ENCODE measurements at places on chromosomes 6 and 20.

DNA sequence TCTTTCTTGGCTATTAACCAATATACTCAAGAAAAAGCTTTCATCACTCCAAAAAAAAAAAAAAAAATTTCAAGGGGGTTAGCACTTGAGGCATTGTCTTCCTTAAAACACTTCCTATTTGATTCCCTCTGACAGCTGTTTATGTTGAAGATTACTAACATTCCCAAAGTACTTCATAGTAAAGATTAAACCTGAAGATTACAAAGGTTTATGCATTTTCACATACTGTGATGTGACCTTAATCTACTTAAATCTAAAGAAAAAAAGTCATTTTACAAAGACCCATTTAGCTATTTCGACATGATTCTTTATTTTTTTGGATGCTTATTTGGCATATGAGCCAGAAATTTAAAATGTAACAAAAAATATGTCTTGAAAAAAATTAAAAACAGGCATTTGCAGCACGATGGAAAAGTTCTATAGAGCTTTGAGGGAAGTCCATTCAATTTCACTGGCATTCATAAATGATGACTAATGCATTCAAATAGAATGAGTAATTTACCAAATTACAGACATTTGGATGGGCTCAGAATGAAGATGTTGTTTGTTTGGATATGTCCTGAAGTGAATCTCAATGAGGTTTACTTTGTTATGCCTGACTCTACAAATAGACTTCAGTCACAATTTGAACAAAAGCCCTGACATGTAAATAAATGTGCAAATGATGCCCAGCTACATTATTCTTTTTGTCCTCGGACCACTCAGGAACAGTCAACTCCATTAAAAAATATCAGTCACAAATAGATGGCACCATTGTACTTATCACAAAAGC, 674.6 kb upstream of the MARCKS start:
- DNase-seq = peak; percentile 84

DNA sequence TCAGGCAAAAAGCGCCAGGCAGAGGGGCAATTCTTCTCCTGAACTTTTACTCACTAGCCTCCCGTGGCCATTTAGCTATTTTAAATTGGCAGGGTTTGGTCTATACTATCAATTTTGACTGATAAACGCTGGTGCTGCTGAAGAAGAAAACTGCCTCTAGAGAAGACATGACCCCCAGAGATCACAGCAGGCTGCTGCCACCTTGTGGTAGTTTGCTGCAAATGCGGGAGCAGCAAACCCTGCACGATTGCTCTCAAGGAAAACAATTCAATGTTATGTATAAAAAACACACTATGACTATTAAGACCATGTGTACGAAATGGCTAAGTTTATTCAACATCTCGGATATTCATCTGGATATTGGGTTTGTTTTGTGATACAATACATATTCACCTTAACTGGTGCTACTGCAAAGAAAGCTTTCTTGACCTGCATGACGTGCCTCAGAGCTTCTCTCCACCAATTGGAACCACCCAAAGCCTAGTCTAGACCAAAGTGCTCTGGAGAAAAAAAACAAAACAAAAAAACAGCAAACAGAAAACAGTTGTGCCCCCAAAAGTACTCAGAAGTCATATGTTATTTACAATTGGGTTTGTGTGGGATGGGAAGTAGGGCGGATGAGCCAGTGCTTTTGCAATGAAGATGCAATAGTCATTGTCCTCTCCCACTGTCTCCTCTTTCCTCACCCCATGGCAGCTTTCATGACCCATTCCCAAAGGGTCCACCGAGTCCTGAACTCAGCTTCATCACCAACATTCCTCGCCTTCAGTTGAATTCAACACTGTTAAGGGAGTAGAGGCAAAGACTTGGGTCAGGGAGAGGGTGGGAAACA, 19.6 kb upstream of the IL17F start:
- peak; percentile 30 for DNase-seq

GRCh38 chr6:145829950-145830349, 15.4 kb upstream of the FBXO30 start:
- no peak for DNase-seq

GRCh38 chr6:43941174-43941573, 171.2 kb downstream of the VEGFA start:
- no peak for DNase-seq

DNA sequence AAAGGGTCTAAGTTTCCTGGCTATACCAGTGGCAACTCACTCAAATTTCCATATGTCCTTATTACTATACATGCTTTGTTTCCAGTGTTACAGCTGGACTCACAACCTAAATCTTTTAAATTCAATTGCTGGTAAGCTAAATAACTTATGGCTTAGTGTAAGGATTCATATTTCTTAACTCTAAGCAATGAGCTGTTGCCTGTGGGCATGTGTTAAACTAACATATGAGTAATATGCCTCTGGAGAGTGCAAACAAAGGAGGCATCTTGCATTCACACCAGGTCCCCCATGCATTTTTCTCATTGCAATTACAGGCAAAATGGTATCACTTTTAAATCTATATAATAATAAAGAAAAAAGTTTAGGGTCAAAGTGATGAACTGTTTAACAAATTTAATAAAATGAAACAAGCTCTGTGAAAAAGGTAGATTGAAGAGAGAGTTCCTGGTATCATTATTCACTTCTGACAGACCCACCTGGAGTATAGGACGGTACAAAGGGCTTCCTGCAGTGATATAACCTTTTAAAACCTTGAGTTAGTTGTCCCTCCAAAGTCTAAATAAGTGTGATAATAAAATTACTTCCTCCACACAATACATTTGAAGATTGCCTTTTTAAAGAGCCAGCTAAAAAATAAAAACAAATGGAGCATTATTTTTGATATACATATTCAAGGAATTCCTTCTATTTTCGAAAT, 57.6 kb upstream of the HMGCLL1 start:
- DNase-seq = no peak

DNA sequence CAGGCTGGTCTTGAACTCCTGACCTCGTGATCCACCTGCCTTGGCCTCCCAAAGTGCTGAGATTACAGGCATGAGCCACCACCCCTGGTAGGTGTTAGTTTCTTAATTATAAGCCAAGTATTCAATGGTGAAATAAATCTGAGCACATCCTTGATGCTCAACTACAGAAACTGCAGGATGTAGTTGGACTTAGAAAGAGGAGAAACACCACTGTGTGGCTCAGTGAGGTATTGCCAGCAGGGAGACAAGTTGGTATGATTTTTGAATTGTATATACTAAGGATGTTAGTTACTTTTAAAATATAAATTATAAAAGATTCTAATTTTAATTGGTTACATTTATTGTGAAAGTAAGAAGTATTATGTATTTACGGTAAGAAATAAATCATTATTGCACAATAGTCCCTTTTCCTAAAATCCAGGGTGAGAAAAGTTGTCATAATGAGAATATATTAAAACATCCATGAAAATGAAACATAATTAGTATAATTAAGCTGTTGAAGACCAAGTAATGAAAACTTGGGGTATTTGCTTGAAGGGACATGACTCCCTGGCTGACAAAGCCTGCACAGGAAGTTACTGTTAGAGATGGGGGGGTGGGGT, 17.6 kb downstream of the SLC18B1 start:
- no peak for DNase-seq

GRCh38 chr6:84860920-84861319, 96.5 kb upstream of the TBX18 start:
- no peak for DNase-seq

GRCh38 chr20:21391185-21391971, 5.9 kb downstream of the NKX2-4 start:
- no peak for DNase-seq

DNA sequence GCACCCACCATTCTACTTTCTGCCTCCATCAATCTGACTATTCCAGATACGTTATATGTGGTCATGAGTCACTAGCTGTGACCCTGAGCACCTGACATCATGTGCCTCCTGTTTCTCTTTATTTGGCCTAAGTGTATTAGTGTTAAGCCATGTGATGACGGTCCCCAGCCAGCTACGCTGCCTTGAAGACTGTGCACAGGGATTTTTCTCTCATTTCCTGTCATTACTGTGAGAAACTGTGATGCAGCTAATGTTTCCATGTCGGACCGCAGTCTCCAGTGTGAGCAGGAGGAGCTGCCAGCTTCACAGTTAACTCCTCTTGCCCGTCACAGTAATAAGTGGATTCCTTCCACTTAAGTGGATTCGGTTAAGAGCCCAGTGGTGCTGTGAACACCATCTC, 9.9 kb upstream of the SPATS1 start:
- DNase-seq = no peak

DNA sequence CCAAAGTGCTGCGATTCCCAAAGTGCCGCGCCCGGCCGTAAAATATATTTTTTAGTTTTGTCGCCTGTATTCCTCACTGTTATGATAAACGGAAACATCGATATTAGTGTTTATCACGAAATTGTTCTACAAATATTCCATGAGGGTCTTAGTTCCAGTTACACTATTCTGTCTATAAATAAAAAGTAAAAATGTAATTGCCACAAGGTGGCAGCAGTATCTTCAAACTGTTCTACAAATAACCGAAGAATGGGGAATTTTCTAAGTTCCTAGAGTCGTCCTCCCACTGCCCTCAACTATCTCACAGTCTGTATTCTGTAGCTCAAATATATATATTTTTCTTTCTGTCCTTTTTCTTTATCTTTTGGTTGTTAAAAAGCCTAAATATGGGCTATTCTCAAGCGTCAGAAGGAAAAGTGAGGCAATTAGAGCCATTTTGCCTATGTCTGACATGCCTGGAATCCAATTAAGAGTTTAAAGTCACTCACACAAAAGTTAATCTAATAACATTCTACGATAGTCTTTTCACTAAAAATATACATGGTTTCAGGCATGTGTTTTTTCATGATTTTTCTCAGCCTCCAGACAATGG, 14.2 kb upstream of the FAM162B start:
- no peak for DNase-seq

DNA sequence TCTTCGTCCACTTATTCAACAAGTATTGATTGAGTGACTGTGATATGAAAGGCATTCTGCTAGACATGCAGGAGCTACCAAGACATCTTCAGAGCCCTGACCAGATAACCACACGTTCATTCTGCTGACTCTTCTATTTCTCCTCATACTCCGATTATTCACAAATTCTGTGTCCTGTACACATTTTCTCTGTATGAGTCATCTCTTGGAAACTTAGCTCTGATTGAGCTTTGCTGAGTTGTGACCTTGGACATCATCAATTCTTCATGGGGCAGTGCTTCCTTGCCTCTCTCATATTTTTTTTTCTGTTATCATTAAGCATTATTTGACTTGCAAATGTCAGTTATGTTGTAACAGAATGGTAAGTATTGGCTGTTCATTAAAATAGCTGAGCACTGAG, 351.6 kb upstream of the CNR1 start:
- no peak for DNase-seq

DNA sequence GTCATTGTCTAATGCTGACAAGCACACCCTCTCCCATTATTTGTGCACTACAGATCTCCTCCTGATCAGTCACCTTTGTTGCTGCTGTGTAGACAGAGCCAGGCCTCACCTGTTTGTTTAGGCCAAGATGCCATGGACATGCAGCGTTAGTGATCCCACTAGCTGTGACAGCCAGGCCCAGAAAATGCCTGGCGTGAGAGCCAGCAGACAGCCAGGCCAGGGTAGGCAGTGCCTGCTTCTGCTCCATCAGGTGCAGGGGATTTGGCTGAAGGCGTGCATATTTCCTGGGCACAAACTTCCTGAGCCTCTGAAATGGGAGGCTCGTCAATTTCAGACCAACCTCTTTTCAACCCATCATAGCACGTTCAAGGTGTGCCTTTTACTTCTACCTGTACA, 27.3 kb downstream of the MANBAL start:
- DNase-seq = no peak

DNA sequence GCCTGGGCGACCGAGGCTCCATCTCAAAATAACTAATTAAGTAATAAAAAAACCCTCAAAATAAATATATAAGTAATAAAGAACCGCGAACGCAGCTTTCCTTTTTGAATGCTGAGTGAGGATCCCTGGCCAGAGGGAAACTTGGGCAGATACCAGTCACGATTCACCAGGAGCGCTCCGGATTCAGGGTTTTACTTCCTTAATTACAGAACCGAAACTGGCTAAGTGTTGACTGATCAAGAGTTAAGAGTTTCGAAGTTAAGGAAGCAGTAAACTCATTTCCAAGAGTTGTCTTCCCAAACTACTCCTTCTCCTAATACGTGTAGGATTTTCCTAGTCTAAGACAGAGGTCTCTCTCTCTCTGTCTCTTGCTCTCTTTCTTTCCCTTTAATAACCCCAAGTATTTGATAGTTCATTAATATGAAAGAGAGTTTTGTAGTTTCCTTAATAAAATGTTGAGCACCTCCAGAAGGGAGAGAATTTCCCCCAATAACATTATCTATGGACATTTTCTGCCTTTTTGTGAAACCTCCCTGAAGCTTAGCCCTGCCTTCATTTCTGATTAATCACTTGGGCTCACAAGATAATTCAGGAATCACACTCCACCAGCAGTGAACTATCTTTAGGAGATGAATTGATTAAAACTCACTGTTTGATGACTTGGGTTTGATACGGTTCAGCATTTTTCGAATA, 61.4 kb upstream of the ZNF217 start:
- no peak for DNase-seq

GRCh38 chr20:41902346-41902745, 284.2 kb upstream of the CHD6 start:
- no peak for DNase-seq

DNA sequence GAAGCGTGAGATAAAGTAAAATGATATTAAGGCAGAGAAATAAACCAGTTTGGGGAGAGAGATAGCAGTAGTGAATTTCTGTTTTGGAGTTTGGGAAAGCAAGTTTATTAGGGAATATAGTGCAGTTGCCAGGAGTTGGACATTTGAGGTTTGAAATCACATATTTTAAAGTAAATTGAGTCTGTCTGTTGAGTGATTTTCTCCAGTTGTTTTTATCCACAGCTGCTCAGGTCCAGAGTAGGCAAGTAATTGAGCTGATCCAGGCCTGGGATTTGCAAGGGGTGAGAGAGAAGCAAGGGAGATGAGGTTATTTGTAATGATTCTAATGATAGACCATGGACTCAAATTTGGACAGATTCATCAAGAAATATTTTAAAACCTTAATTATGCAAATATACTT, 481.9 kb downstream of the UTRN start:
- DNase-seq = no peak

GRCh38 chr6:3624250-3625136, 127.0 kb downstream of the PXDC1 start:
- no peak for DNase-seq

DNA sequence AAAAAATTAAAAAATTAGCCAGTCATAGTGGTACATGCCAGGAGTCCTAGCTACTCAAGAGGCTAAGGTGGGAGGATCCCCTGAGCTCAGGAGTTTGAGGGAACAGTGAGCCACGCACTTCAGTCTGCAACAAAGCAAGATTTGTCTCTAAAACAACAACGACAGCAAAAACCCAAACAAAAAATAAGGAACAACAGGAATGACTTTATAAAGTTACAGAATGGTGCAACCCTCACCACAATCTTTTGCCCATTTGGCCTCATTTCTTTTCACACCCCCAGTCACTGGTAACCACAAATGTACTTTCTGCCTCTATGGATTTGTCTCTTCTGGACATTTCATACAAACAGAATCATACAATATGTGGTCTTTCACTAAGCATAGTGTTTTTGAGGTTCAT, 16.7 kb upstream of the ZFAND3 start:
- no peak for DNase-seq

Measured in HS-27A (cell line).